ENCODE measurements at places on chromosomes 3 and 15. TPM values are rescaled to one million over a fixed set of nuclear protein-coding genes. Genes with fewer than 3 reads are reported as not detected.

The SGO1 gene
- 3.5 TPM for total RNA-seq

DNA sequence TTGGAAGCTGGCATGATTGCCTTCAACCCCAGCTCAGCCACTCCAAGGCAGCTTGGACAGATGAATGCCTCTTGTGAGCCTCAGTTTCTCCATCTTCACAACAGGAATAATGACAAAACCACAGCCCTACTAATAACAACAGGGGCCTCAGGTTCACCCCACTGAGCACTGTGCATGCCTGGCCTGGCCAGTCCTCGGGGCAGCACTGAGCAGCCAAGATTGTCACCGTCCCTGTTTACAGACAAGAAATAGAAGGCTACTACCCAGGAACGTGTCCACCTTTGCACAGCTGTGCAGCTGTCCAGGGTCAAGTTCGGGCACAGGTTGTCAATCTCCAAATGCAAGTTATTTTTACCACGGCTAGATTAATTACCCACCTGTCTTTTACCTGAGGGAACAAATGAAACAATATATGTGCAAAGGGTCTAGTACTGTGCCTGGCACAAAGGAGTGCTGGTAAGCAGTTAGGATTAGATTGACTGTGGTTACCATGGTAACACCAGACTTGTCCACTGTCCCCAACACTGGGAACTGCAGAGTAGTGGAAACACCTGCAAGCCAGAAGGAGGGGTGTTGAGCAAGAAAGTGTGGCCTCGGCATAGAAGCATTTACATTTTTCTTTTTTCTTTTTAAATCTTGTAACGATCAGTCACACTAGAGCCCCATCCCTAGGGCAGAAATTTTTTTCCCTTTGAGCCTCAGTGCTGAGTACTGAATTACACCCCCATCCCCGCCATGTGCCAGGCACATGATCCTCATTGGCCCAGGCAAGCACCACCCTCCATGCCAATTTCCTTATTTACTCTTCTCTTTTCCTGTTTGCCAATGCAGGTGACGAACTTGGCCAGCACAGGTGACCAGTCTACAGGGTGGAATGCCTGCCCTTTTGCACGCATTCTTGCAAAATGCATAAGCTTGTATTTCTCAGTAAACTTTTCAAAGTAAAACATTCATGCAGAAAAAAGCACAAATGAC lies 66.3 kb upstream of the SLC6A6 start:
- peak; percentile 86 for DNase-seq

DNA sequence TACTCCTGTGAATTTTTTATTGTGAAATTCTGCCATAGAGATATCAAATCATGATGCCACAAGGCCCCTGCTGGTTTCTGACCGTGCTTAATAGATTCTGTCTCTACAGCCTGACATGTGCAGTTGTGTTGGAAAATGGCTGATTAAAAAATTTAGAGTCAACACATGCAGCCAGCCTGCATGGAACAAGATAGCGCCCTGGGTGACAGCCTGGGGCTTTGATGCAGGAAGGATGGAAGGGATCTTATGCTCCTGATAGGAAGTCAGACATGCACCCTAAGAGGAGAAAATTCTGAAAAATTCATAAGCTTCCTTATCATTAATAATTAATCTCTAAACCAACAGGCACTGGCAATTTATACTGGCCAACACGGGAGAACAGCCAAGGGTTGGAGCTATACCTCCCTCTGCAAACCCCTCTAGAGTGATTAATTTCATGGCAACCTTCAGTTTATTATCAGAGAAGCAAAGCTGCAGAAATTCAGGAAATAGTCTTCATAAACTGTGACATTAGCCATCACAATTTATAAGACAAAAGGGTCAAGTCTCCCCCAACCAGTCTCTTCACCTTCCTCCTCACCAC lies 198.4 kb downstream of the CADPS start:
- peak; percentile 19 for DNase-seq

- DNase-seq: no peak
These were observed 33.2 kb upstream of the TRIM59 start for GRCh38 chr3:160482796-160483195.
